GM23248 (cell line): ENCODE measurements at places on chromosomes 4 and X. TPM values are rescaled to one million over a fixed set of nuclear protein-coding genes. Genes with fewer than 3 reads are reported as not detected.
A peak's percentile ranks its signal among the peaks of the same experiment; 100 is the strongest.

DKK2 gene
- 4.3 and 8.2 TPM in 2 replicates for total RNA-seq

GRCh38 chr4:155610143-155610542 is 56.5 kb upstream of the GUCY1A1 start:
- DNase-seq, result no peak

DNA sequence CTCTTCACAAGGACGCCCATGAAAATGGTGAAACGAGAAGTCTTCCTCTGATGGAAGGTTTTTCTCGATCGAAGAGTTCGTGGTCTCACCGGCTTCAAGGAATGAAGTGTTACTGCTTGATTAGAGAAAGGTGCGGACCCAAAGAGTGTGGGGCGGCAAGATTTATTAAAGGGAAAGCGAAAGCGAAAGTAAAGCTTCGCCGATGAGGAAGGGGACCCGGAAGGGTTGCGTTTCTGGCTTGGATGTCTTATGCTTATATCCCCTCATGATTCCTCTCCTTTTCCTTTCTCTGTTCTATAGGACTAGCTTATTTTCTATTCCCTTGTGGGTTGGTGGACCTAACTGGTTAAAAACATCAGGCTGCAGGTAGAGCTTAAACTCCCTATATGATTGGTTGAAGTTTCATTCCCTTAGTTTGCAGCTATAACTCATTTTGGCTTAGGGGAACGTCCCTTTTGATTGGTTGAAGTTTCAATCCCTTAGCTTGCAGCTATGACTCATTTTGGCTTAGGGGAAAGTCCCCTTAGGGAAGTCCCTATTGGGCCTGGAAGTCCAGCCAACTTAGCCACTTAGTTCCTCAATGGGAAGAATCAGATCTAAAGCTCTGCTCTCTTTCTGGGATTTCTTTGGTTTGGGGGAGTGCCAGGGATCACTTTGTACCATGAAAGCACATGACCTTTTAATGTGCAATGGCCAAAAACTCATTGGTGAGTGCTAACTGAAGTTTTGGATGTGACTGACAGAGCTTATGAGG is 1025.0 kb upstream of the PCDH10 start:
- DNase-seq, result no peak

DNA sequence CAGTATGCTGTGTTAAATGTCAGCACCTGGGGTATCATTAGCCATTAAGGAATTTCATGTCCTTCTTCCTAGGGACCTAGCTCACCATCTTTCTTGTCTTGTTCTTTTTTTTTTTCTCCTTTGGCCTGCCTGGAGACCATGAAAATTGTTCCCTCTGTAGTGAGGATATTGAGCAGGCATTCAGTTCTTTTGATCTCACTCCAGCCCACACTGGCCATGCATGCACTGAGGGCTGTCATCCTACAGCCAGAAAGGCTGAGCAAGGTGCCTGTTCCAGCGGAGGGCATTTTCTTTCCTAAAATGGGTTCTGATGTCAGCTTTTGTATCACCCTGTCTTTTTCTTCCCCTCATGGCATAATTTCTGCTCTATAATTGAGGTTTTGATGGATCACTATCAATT is 275.9 kb upstream of the HAND2 start:
- no peak for DNase-seq

GC gene
- total RNA-seq, result not detected in 2 replicates

DNA sequence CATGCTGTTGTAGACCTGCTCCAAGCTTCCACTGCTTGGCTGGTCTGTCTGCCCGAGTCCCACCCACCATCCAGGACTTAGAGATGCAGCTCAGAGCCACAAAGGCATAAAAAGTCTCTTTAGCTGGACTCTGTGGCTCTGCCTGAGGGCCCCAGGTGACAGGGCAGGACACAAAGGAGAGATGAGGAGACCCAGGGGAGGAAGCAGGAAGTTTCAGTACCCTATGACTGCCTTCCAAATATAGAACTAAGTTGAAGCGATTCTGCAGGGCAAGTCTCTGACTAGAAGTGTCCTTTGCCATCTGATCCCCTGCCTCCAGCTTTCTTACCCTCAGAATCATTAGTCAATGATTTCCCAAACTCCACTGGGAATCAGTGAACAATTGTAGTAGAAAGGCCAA is 11.2 kb upstream of the CXCR3 start:
- DNase-seq, result no peak

SPANXB1 gene
- total RNA-seq, result not detected in 2 replicates

GRCh38 chr4:169351872-169352271 is 81.1 kb upstream of the SH3RF1 start:
- DNase-seq, result no peak

GAGE12F gene
- total RNA-seq, result not detected in 2 replicates

MGARP gene
- total RNA-seq, result 2.1 and 2.4 TPM in 2 replicates

GRCh38 chr4:19534159-19534558 is 717.5 kb upstream of the SLIT2 start:
- DNase-seq, result no peak

CC2D2A gene
- total RNA-seq, result 10.2 and 19.5 TPM in 2 replicates

- DNase-seq, result no peak
Observed at GRCh38 chrX:87582453-87582852, 64.9 kb downstream of the KLHL4 start.

- no peak for DNase-seq
Observed at GRCh38 chr4:2789793-2790582, 2.9 kb upstream of the SH3BP2 start.

GRCh38 chr4:129675036-129675435 is 579.1 kb downstream of the C4orf33 start:
- DNase-seq, result no peak

GRCh38 chr4:142713282-142714030 is 132.6 kb downstream of the INPP4B start:
- no peak for DNase-seq

ELF4 gene
- 16.5 and 19.2 TPM in 2 replicates for total RNA-seq

DNA sequence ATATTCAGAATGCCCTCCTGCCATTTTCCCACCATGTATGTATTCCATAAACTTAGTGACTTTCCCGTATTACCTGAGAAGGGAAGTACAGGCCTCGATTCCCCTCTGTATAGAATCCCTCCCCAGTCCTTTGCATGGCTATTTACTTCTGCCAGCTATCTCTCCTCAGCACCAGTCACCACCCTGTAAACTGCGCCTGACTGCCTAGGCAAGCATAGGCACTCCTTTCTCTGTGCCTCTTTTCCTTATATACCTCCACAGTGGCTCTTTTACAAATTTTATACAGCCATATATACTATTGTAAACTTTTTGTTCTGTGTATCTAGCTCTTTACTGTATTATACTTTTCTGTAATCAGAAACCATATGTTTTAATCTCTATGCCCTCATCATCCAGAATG is 130.9 kb upstream of the TET2 start:
- DNase-seq, result no peak

DRP2 gene
- total RNA-seq, result 0.22 TPM in 1 of 2 replicates, not detected in the other

- DNase-seq, result peak; percentile 11
Observed at GRCh38 chr4:98343626-98344025, 82.4 kb downstream of the RAP1GDS1 start.

GRCh38 chrX:143664302-143664701 is 28.4 kb upstream of the SLITRK4 start:
- peak; percentile 37 for DNase-seq

DNA sequence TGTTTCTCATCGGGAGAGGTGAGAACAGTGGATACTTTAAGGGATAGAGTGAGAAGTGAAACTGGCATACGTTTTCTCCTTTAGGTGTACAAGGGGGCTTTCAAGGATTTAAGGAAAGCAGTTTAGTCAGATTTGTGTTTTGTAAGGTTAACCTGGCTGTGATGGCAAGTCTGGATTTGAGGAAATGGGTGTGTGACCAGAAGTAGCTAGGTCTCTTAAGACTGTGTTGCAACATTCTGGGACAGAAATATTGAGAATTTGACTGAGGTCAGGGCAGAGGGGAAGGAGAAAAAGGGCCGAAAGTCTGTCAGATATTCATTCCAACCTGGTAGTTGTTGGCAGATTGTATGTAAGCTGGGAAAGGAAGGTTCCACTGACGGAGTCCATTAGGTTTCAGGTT is 10.4 kb upstream of the GABRE start:
- peak; percentile 30 for DNase-seq

PRSS12 gene
- 30.0 and 33.6 TPM in 2 replicates for total RNA-seq

DNA sequence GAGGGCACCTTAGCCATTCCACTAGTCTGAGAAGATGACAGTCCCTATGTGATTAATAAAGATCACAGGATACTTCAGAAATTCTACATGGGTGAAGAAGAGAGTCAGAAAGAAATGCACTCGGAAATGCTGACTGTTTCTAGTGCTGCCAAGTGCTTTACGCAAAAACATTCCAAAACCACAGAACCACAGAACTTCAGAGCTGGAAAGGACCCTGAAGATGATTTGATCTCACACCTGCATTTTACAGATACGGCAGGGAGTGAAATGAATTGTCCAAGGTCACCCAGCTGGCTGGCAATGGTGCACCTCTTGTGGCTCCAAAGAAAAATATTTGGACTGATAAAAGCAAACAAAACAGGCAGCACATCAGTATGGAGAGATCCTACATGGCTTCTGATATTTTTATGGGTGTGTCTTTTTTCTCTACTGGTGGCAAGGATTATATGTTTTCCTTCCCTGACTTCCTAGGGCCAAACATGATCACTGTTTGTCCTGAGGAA is 115.9 kb downstream of the MAML3 start:
- DNase-seq, result peak; percentile 68

GRCh38 chr4:140238351-140239056 is 84.5 kb upstream of the MAML3 start:
- peak; percentile 94 for DNase-seq

NDUFA1 gene
- 34.8 and 46.4 TPM in 2 replicates for total RNA-seq

- peak; percentile 64 for DNase-seq
Observed at GRCh38 chr4:152385551-152385950, 150.3 kb downstream of the FBXW7 start.

GRCh38 chr4:61070269-61070668 is 129.9 kb upstream of the ADGRL3 start:
- DNase-seq, result no peak

- no peak for DNase-seq
Observed at GRCh38 chr4:139535228-139535870, 20.7 kb downstream of the SETD7 start.

DNA sequence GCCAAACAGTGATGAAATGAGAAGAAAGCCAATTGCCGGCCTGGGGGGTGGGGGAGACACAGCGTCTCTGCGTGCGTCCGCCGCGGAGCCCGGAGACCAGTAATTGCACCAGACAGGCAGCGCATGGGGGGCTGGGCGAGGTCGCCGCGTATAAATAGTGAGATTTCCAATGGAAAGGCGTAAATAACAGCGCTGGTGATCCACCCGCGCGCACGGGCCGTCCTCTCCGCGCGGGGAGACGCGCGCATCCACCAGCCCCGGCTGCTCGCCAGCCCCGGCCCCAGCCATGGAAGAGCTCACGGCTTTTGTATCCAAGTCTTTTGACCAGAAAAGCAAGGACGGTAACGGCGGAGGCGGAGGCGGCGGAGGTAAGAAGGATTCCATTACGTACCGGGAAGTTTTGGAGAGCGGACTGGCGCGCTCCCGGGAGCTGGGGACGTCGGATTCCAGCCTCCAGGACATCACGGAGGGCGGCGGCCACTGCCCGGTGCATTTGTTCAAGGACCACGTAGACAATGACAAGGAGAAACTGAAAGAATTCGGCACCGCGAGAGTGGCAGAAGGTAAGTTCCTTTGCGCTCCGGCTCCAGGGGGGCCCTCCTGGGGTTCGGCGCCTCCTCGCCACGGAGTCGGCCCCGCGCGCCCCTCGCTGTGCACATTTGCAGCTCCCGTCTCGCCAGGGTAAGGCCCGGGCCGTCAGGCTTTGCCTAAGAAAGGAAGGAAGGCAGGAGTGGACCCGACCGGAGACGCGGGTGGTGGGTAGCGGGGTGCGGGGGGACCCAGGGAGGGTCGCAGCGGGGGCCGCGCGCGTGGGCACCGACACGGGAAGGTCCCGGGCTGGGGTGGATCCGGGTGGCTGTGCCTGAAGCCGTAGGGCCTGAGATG is at the start of gene SHOX:
Gene SHOX, plus strand, starts transcription at position 180 of the 885 bp plus-strand sequence. Its CDS starts 107 bp downstream, at position 287.
- no peak for DNase-seq

- DNase-seq, result no peak
Observed at GRCh38 chr4:4727536-4727935, 131.9 kb upstream of the MSX1 start.

DNA sequence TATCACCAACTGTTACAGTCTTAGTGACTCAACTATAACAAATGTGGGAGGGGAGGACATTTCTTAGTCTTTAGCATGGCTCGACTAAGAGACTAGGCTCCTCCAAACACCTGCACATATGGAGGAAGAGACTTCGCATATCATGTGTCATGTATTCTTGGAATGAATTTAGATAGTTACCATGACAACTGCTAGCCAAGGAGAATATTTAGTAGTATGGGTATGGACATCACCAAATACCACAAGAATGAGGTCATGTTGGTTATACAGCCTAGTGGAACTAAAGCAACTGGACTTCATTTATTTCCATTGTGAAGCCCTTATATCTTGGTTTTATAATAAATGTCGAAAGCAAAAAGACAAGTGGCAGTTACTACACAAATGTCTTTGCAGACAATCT is 512.3 kb downstream of the CFAP47 start:
- DNase-seq, result peak; percentile 0

- DNase-seq, result no peak
Observed at GRCh38 chrX:18721683-18722499, 14.4 kb downstream of the PPEF1 start.

CTAG2 gene
- not detected in 2 replicates for total RNA-seq

DNA sequence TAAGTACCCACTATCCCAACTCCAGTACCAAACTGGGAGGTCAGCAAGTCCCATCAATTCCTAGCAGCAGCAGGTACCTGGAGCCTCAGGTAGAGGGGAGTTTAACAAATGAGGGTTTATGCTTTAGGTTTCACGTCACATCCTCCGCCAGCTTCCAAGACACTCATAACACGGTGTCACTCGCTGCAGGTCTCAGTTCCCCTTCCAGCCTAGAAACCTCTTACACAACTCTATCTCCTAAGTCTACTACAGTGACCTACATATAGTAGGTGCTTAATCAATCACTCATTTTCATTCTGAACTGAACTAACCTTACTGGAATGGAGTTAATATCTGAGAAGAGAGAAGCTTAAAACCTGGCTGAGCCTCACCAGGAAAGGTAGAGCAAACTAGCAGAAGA is 96.0 kb downstream of the EFHC2 start:
- DNase-seq, result no peak

- no peak for DNase-seq
Observed at GRCh38 chr4:6011271-6011671, 7.0 kb downstream of the C4orf50 start.

MUC7 gene
- not detected in 2 replicates for total RNA-seq

DNA sequence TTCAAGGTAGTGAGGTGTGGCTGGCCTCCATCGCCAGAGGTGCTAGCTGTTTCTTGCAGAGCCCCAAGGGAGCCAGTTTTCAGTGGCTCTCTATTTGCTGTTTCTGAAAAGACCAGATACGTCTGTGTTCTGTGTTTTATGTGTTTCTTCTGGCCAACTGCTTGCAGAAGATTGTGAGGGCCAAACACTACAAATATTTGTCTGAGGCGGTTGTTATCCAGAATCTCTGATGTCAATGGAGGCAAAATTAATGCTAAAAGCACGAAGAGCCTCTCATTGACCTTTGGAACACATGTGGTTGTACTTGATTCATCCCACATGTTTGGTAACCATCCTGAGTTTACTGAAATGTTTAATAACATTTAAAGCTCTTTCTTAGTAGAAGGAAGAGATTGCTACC is 113.9 kb downstream of the CT47B1 start:
- peak; percentile 87 for DNase-seq

DNA sequence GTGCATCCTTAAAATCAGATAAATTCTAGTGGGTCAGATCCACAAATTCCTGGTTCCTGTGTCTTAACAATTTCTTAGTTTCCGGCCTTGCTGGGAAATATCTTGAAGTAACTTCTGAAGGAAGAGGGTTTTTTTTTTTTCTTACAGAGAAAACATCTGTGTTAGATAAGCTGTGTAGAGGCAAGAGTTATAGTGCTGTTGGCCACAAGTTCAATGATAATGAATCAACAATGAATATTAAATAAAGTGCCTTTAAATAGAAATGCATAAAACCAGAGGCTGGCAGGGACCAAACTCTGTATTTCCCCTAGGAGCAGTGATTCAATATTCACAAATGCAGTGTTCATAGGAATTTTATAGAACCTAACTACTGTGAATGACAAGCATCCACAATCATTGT is 711.9 kb upstream of the ATOH1 start:
- no peak for DNase-seq
